ENCODE measurements at places on chromosomes 1 and 21. TPM values are rescaled to one million over a fixed set of nuclear protein-coding genes. Genes with fewer than 3 reads are reported as not detected.

CD247 gene
- 0.98 TPM for polyA plus RNA-seq

SPATA21 gene
- 0.13 TPM for polyA plus RNA-seq

WDR64 gene
- not detected for polyA plus RNA-seq

TLR5 gene
- 1.6 TPM for polyA plus RNA-seq

B3GALT2 gene
- 0.13 TPM for polyA plus RNA-seq

Measured in adipose tissue (tissue), 3 donors.